Hepatic stellate cell (primary cell): ENCODE measurements at places on chromosomes 6 and 20.

DNA sequence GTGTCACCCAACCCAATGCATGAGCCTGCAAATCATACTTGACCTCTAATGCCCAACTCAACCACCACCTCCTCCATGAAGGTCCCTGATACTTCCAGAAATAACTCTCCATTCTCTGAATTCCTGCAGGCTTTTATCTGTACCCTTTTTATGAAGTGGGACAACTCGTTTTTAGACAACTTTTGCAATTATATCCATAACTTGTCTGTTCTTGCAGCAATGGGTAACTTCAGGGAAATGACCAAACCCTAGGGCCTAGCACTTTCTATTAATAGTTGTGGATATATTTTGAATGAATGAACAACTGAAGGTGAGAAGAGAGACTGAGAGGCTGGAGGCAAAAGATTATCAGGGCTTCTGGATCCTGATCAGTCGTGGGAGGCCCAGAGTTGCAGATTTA lies 236.6 kb upstream of the MOCS1 start:
- no peak for DNase-seq

DNA sequence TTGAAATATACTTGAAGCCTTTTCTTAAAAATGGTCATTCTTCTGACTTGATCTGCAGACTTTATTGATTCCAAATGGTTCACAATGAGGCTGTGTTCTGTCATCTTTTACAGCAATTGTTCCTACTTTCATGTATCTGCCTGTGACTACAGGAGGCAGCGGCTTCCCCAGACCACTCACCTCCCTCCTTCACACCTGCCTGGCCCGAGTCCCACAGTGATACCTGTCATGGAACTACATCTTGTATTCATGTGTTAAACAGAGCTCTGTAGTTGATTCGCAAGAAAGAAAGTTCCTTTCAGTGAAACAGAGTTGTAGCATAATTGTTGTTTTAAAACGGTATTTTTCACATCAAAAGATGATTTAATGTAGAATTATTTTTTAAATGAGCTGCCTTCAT lies 673.5 kb upstream of the AGPAT4 start:
- DNase-seq, result no peak

DNA sequence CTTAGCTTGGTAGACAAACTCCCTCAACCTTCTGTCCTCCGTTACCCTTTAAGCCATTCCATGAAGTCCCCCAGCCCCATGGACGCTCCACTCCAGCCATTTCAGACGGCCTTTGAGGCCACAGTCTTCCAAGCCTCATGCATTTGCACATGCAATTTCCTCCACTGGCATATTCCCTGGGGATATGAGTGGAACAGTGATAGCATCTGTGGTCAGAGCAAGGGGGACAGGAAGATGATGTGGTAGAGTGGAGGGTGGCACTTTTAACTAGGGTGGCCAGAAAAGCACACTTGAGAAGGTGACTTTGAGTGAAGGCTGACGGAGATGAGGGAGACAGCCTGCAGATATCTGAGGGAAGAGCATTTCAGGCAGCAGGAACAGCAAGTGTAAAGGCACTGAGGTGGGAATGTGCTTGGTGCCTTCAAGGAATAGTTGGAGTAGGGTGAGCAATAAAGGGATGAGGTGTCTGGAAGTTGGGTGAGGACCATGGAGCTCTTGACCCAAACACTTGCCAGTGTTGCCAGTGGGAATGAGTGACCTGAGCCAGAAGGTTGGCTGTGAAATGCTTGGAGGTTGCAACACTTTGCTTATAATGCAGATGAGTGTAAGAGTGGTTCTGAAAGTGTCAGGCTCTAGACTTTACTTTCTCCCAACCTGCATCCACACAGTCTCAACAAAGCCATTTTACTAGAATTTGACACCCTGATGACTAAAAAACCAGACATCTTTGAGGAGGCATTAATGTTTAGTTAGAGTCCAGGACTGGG lies 275.6 kb upstream of the SUPT3H start:
- no peak for DNase-seq

GRCh38 chr20:24382331-24382730 lies 87.1 kb upstream of the SYNDIG1 start:
- no peak for DNase-seq

DNA sequence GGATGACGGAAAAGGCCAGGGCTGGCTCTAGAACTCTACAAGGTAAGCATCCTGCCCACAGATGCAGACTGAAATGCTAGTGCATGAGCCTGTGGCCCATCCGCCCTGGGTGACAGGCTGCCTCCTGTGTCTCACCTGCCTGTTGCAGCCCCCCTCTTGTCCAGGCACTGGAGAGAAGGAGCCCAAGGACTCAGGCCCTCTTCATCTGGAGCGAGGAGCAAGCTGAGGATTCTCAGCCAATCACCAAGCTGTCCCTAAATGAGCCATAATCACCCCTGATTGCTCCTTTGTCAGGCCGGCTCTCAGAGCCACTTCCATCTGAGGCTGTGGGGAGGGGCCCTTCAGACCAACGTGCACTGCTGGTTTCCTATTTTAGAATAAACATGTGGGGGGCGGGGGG lies 10.0 kb upstream of the SLC32A1 start:
- DNase-seq, result no peak

GRCh38 chr20:41618807-41619311 lies 682 bp upstream of the CHD6 start:
- no peak for DNase-seq

- no peak for DNase-seq
Observed at GRCh38 chr6:98044151-98044561, 761.1 kb upstream of the MMS22L start.
